ENCODE measurements at places on chromosomes 2 and 18.

- DNase-seq, result no peak
These were observed 93.2 kb downstream of the CD226 start for GRCh38 chr18:69854455-69854854.

DNA sequence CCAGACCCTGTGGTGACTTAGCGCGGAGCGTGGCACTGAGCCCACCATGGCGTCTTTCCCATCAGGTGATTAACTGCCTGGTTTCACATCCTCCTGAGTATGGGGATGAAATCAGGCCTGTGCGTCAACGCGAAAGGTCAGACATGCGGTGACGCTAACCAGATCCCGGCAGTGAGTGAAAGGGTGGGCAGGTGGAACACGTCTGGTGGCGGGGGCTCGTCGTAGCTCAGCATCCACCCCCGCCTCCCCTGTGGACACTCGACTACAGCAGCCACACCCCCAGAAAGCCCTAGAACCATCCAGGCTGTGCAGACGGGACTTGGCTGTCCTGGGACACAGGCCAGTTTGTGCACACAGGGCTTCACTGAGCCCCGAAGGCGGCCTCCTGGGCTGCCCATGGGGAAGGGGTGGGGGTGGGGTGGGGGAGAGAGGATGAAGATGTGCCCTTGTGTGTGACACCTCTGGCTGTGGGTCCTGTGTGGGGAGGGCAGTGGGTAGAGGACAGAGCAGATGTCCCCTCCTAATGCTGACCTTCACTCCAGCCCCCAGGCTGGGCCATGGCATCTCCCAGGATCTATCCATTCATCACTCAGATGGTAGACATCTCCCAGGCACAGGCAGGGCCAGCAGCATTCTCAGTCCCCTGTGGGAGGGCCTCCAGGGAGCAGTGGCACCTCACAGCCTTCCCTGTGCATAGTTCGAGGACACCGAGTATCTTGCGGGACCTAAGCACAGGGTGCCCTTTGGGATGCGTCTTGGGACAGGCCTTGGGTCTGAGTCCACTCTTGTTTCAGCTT is 27.5 kb downstream of the RAMP1 start:
- no peak for DNase-seq

GRCh38 chr2:226658555-226658954 is 141.1 kb downstream of the IRS1 start:
- DNase-seq, result no peak

GRCh38 chr18:75408554-75409506 is 18.7 kb downstream of the SMIM21 start:
- peak; percentile 69 for DNase-seq

- no peak for DNase-seq
These were observed 14.1 kb upstream of the MEX3C start for GRCh38 chr18:51211552-51211951.

DNA sequence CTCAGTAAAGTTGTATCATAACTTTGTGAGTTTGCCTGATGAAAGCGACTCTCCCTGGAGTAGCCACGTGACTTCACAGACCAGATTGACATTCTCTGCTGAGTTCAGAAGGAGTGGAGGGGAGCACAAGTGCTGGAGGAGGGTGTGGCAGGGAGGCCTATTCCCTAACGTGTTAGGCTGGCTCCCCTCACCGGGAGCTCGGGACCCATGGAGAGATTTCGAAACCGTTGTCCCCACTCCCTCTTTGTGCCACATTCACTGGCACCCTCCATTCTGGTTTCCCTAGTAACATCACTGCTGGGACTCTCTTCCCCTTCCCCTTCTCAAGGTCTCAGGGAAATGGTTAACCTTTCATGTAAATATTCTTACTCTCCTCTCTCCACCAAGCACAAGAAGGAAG is 279.9 kb downstream of the ALPK2 start:
- no peak for DNase-seq

- no peak for DNase-seq
These were observed 1.1 kb upstream of the GPR55 start for GRCh38 chr2:230925879-230926765.

DNA sequence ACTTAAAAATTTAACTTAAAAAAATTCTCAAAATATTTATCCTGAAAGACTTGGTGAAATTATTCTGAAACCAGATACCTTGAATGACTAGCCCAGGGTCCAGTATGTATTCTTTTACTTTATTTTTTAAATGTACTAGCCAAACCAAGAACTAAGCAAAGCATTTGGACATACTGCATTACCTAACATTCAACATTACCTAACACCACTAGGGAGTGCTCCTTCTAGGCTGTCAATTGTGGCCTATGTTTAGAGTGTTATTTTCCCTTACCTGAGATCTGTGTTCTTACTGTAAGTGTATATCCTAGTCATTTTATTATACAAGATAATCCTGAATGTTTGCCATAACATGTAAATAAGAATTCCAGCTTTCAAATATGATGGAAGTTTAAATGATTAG is 496.6 kb downstream of the PTPRM start:
- no peak for DNase-seq

DNA sequence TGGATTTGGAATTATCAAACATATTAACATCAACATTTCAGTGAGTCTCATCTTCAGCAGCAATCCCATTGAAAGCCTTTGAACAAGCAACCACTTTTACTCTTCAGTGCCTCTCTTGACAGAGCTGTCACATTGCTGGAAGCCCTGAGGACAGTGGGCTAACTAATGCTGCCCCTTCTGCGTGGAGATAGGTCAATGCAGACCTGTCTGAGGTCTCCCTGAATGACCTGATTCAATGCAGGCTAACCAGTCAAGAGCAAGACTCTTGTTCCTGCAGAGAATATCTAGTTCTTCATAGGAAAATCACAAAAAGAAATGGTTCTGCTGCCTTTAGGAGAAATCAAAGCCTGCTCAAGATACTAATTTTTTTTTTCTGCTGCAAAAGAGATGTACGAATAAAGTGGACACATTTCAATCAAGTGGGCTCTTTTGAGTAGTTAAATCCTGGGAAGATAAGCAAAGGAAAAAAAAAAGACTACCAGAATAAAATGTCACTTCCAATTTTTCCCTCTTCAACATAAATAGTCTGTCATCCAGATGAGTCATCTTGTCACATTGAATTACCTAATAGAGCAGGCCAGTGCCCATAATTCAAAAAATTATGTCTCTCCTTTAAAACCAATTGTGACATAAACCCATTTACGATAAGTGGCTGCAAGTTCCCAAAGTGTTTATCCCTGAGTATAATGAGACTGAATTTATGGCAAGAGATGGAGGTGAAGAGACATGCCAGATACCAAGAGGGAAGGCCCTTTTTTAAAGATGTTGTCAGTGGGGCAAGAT is 1269.0 kb upstream of the DDX18 start:
- no peak for DNase-seq

DNA sequence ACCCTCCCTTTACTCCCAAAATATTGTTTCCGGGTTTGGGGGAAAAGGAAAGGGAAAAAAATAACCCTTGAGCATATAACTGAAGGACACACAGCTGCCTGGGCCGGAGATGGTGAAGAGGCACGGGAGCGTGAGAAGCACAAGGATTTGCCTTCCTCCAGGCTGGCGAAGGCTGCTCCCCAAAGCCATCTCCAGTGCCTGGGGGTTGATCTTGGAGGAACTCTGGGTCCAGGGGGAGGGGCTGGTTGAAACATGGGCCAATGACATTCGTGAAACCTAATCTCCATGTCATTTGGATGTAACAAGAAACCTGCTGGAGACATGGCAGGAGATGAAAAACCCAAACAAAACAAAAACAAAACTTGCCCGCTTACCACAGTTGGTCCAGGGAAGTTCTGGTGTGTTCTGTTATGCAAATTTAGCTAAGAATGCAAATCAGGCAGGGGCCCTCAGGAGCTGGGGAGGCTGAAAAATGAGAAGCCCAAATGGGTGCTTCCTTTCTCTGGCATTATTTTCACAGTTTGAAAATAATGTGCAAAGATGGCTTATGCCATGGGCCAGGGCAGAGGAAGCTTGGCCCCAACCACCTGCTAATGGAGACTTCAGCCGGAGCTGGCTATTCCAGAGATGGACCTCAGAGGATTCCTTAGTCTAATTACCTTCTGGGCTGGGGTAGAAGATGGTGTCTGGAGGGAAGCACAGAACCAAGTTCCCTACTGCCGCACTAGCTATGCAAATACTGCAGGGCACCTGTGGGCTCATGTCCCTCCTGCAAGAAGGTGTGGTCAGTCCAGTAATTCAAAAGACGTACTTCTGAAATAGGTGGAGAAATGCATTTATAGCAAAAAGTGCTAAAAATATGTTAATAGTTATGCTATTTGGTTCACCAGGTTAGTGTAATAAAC is 180.9 kb downstream of the BCL2 start:
- DNase-seq, result no peak

DNA sequence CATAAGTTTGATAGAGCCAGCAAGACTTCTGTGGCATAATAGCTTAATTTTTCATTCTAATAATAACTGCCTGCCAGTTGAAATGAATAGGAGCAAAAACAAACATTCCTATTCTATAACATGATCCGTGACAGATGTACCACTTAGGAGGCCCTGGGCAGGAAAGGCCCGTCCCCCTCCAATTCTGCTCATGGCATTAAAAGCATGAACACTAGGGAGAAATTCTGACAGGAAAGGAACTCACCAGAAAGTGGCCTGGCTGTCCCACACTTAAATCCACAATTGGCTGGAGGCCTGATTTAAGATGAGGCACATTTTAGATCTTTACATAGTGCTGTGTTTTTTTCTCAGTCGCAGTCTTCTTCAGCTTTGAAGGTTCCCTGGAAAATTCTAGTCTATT is 261.9 kb upstream of the ETAA1 start:
- no peak for DNase-seq

DNA sequence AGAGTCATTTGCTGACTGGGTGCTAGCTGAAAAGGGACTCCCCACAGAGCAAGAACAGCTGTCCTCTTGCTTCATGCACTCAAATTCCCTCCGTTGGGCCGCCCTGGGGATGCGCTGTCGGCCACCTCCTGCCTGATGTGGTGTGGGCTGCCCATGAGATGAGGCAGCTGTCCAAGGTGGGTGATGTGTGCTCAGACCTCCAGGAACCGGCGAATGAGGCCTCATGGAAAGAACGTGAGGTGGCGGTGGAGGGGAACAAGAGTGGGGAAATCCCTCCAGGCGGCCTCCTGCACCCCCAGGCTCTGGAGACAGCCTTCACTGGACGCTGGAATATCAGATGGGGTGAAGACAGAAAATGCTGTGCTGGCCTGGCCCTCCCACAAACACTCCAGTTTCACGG is 79.8 kb downstream of the LONRF2 start:
- no peak for DNase-seq

DNA sequence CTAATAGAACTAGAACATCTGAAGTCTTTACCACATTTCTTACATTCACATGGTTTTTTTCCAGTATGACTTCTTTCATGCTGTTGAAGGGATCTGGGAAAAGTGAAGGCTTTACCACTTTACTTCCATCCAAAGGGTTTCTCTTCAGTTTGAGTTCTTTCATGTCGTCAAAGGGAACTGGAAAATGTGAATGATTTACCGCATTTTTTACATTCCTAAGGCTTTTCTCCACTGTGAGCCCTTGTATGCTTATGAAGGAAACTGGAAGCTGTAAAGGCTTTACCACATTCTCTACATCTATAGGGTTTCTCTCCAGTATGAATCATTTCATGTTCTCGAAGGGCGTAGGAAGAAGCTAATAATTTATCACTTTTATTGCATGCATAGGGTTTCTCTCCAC is 46.7 kb downstream of the NBEAL1 start:
- no peak for DNase-seq

GRCh38 chr2:173979751-173980351 is 14.7 kb upstream of the SP3 start:
- DNase-seq, result no peak

GRCh38 chr18:58321986-58322385 is 278.0 kb downstream of the NEDD4L start:
- no peak for DNase-seq

Measured in SW 1271 (cell line).